Stimulated activated CD4-positive, alpha-beta T cell treated with anti-CD3 and anti-CD28 coated beads, Interleukin-12 subunit alpha, Interleukin-12 subunit beta, amount 100 ng/mL, for 4 hours (primary cell): ENCODE measurements at places on chromosomes 4 and X.

DNA sequence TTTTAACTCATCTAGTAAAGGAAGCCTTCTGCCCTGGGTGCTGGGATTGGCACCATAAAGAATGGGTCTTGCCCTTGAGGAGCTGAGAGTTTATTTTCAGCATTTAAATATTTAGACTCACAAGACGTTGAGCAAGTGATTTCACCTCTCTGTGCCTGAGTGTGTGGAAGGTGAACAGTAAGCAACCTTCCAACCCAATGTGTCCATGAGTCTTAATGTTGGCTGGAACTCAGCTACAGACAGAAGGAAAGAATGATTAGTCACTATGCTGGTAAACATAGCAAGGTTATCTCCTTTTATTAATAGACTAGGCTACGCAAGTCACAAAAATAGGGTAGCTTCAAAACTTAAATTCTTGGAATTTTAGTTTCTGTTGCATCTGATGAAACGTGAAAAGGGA, 277.4 kb upstream of the GATB start:
- no peak for DNase-seq

DNA sequence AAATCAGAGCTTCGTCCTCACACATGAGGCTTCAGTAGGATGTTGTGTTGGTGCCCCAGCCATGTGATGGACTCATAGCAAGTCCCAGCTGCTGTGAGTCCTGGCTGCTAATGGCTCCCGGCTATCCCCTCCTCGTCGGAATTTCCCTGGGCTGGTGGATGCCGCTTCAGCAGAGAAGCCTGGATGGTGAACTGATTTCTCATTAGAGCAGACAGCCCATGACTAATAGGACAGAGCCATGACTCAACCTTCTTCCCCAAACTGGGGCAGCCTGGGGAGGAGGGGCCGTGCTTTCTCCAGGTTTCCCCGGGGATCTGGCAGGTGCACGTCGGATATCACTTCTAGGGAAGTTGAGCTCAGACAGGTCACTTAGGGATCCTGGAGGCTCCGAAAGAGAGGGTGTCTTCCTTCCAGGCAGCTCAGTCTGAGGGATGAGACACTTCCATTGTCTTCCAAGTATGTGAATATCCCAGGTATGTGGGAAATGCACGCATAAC, 112.7 kb downstream of the ASMT start:
- DNase-seq = no peak

GRCh38 chr4:54390670-54391069, 161.6 kb downstream of the PDGFRA start:
- DNase-seq = no peak

- DNase-seq = no peak
These were observed 238.1 kb downstream of the INPP4B start for GRCh38 chr4:142607976-142608375.

DNA sequence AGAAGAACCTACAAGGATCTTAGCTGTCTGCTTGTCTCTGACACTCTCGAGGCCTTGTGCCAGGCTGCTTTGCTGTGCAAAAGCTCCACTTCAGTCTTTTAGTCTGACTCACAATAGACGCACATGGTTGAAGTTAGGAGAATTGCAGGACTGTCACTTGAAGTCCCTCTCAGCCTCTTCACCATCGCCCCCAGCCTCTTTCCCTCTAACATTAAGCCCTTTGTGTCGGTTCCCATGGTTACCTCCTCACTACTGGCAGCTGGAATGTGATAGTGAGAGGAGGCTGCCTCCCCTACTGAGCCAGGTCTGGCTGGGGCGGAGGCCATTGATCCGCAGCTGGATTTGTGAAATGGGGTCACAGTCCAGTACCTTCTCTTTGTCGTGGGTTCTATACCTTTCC, 201.8 kb downstream of the SOWAHB start:
- no peak for DNase-seq

DNA sequence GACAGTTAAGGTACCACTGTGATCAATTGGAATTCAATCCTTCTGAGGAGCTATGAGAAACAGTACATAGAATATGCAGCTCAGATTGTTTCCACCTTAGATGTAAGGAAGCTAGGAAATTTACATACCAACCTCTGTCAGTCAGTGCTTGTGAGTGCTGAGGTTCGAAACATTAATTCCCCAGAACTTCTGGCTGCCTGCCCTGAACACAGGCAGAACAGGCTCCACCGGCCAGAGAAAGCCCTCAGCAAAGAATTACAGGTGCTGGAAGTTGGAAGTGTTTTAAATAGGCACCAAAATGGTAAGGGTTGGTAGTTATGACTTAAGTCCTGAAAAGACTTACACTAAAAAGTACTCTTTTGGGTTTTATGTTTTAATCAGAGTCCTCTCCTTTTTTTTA, 651.8 kb downstream of the C4orf33 start:
- no peak for DNase-seq

GRCh38 chr4:168677063-168677462, 180.2 kb downstream of the PALLD start:
- no peak for DNase-seq

- DNase-seq = no peak
These were observed 31.7 kb upstream of the NFXL1 start for GRCh38 chr4:47945930-47946726.

DNA sequence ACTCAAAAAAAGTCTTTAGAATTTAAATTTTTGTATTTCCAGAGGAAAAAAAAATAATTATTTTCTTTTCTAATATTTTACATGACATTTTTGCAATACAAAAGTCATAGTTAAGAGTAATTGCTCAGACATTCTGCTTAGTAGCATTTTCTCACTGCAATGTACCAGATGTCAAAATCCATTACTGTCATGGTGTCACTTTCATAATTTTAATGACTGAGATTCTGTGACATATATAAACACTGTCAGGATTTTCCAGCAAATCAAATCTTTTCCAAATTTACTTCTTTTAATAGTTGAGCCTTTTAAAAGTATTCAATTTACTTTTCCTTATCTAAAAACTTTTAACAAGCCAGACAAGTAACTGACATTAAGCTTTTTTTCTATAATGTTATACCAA, 422.7 kb downstream of the GRIA2 start:
- no peak for DNase-seq

- DNase-seq = no peak
These were observed 125.4 kb downstream of the AMMECR1 start for GRCh38 chrX:110192516-110192915.

GRCh38 chrX:54991706-54992105, 2.3 kb downstream of the PFKFB1 start:
- DNase-seq = no peak

- no peak for DNase-seq
These were observed 272.5 kb upstream of the TRAM1L1 start for GRCh38 chr4:117357866-117358265.

- no peak for DNase-seq
These were observed 23.9 kb downstream of the SCD5 start for GRCh38 chr4:82774711-82775171.

DNA sequence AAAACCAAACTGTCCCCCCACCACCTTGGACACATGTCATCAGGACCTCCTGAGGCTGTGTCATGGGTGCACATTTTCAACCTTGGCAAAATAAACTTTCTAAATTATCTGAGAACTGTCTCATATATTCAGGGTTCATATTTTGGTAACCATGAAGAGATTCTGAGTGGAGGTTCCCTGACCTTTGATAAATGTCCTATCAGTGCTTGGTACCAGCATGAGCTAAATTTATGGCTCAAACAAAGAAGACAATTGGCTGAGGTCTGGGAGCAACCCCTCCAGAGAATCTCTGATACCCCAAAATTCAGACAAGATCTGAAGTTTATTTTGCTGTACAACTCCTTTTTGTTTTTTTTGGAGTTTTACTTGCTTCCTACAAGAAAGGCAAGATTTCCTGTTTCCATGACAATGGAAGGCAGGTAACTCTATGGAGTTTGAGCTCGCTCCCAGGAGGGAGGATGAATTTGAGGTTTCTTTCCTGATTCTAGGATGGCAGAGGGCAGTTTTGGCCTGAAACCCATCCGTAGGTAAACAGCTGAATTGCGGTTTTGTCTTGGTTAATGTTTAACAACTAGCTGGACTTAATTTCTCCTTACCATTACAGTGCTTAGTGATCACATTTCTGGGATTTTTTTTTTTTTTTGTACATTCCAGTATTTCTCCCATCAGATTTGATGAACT, 14.5 kb downstream of the UGT2B15 start:
- no peak for DNase-seq

GRCh38 chrX:38548508-38548907, 12.8 kb upstream of the TSPAN7 start:
- no peak for DNase-seq

DNA sequence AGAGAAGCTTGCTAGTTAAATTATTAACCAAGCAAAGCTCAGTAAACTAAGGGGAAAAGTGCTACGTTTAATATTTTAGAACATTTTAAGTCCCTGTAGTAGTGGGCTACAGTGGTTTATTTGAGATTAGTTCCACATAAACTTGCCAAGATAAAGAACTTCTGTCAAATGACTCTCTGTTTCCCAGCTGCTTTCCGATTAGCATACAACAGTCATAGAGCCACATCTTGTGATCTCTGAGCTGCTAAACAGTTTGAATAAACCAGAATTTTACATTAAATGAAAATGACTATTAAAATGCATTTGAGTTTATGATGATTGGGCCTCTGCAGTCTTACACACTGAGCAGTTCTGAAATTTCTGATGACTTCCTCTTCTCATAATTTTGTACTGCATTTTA, 568.5 kb downstream of the IQCM start:
- DNase-seq = no peak

DNA sequence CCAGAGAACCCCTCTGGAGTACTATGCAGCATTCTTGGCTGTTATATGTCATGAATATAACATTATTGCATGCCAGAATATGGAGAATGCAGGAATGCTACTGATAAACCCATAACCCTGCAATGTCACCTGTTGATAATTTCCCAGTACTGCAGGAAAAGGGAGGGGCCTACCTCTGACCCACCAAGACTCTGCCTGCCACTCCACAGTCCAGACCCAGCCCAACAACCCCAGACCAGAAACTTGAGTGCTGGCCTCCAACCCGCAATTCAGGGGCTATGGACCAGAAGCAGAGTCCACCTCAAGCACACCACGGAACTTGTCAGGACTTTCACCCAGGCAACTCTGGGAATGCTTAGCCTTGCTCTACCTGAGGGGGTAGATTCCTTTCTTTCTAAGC, 92.9 kb upstream of the WDR44 start:
- no peak for DNase-seq

- DNase-seq = no peak
These were observed 38.9 kb downstream of the ACOX3 start for GRCh38 chr4:8401665-8402064.

GRCh38 chrX:53263597-53264094, 17.7 kb downstream of the IQSEC2 start:
- DNase-seq = no peak

DNA sequence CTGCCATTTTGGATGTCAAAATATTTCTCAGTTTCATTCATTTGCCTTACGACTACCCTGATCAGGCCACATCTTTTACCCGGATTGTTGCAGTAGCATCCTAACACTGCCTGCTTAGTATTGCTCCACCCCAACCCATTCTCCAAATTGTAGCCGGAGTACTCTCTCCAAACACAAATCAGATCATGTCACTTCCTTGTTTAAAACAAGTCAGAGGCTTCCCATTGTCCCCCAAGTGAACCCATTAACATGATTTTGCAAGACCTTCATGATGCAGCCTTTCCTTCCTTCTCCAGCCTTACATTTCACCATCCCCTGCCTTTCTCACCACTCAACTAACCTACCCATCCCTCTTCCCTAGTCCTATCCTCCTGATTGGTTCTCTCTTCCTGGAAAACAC, 53.1 kb downstream of the FANCB start:
- no peak for DNase-seq

- DNase-seq = no peak
These were observed 86.2 kb downstream of the SLC39A8 start for GRCh38 chr4:102259081-102259480.

- no peak for DNase-seq
These were observed 17.5 kb downstream of the VEGFD start for GRCh38 chrX:15366506-15367352.

- no peak for DNase-seq
These were observed 182.1 kb downstream of the VEGFC start for GRCh38 chr4:176610594-176610993.

- DNase-seq = no peak
These were observed 17.0 kb upstream of the SRD5A3 start for GRCh38 chr4:55329012-55329411.

DNA sequence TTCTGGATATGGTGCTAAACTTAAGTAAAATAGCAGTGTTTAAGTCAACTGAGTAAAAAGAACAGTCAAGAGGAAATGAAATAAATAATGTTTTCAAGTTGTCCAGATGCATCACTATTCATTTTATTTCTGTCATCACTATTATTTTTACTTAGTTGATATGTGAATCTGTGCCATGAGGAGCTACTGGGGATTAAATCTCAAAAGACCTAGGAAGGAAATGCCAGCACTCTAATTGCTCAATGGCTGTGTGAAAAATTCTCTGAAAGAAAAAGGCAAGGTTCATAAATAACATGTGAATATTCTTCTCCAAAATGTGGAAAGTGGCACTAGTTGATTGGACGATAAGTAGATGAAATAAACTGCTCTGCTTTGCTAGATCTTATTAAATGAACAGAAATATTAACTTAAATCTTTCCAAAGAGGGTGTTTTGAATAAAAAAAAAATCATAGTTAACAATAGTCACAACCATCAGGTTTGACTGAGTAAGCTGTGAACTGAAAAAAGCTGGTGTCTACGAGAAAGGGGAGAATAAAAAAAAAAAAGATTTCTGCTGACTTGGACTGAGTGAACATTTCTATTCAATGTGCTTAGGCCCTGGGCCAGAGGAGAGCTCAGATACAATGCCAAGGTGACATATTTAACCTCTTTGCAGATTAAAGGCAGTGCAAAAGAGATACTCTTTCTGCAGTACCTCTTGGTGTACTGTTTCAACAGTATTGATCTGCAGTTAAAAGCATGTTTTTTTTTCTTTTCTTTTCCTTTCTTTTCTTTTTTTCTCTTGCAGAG, 1.6 kb downstream of the SPARCL1 start:
- DNase-seq = no peak

- DNase-seq = no peak
These were observed 150.6 kb upstream of the VCX3A start for GRCh38 chrX:6685489-6685888.

- DNase-seq = no peak
These were observed 534.1 kb upstream of the GALNTL6 start for GRCh38 chr4:171279131-171279530.

GRCh38 chr4:112327965-112328733, 31.0 kb downstream of the ALPK1 start:
- no peak for DNase-seq

- peak; percentile 35 for DNase-seq
These were observed 4.9 kb upstream of the ZNF81 start for GRCh38 chrX:47831788-47832187.

DNA sequence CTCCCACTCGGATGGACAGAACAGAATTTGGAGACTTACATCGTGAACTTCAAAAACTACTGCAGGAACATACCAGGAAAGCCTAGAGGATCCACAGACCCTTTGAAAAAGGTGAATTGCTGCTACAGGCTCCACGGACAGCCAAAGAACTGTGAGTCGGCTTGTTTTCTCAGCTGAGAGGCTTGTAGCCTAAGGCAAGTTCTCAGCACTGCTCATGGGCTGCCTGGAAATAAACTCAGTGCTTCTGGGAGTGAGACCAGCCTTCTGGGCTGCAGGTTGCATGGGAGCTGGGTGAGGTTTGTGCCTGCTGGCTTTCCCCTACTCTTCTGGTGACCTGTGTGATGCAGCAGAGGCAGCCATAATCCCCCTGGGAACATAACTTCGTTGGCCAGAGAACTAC, 1397.6 kb downstream of the FAM133A start:
- DNase-seq = no peak

- no peak for DNase-seq
These were observed 5.5 kb upstream of the WFS1 start for GRCh38 chr4:6264225-6264540.
